ENCODE measurements at places on chromosomes 7 and 10. TPM values are rescaled to one million over a fixed set of nuclear protein-coding genes. Genes with fewer than 3 reads are reported as not detected.

GRCh38 chr10:123136221-123136805 is 543 bp downstream of the HMX3 start:
- H3K27ac ChIP-seq, result no peak overlapping the region
- peaks cover 6% of the 10 kb centered on the region for H3K36me3 ChIP-seq
- H3K4me1 ChIP-seq, result peaks cover 40% of the 10 kb centered on the region
- DNase-seq, result no peak

DNA sequence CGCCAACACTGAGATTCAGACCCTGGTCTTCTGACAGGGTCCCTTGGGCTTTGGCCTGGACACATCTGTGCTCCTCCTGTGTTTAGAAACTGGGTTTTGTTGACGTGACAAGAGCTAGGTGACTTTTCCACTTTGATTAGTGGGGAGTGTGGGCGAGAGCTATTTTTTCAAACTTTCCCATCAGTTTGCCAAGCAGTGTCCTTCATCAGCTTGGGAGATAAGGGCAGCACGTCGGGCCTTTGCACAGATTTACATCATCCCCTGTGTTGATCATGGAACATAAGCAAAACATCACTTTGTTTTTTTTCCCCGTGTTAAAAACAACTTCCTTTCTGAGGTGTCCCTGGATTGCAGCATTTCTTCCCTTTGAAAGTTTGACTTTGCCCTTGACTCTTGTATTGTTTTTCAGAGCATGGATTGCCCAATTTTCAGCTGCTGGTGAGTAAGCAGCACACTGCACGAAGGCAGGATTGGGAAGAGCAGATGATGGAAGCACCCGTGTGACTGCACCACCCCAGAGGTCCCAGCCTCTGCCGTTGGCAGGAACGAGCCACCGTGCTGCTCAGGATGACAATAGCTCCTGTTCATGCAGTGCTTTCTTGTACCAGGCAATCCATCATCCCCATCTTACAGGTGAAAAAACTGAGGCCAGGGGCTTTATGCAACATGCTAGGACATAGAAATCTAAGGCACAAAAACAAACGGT is 6.4 kb upstream of the IGFBP1 start:
- no peak overlapping the region for H3K4me3 ChIP-seq
- no peak overlapping the region for H3K27ac ChIP-seq
- peaks cover 18% of the 10 kb centered on the region for H3K27me3 ChIP-seq
- no peaks in the 10 kb centered on the region for H3K4me1 ChIP-seq
- no peak for DNase-seq
- H3K36me3 ChIP-seq, result no peaks in the 10 kb centered on the region

- no peak overlapping the region for H3K4me3 ChIP-seq
- H3K27me3 ChIP-seq, result no peaks in the 10 kb centered on the region
- H3K4me1 ChIP-seq, result peaks cover 29% of the 10 kb centered on the region
- H3K36me3 ChIP-seq, result peaks cover 38% of the 10 kb centered on the region
These were observed 8.1 kb upstream of the CUZD1 start for GRCh38 chr10:122853665-122854313.

The RBM20 gene
- total RNA-seq, result 0.03 TPM

The CUL2 gene
- 30.6 TPM for total RNA-seq

DNA sequence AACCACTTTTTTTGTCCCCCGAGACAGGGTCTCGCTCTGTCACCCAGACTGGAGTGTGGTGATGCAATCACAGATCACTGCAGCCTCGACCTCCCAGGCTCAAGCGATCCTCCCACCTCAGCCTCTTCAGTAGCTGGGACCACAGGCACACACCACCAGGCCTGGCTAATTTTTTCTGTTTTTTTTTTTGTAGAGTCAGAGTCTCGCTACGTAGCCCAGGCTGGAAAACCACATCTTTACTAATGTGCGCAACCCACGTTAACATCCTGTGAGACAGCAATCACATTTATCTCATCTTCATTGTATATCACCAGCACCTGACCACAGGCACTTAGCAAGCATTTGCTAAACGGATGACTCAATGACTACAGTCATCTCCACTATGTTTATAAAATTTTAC is 77.8 kb upstream of the ATP6V0A4 start:
- H3K36me3 ChIP-seq, result no peaks in the 10 kb centered on the region
- no peaks in the 10 kb centered on the region for H3K27me3 ChIP-seq
- H3K4me1 ChIP-seq, result peaks cover 30% of the 10 kb centered on the region

GRCh38 chr10:91690996-91691676 is 58.3 kb upstream of the PPP1R3C start:
- H3K27me3 ChIP-seq, result peaks cover 3% of the 10 kb centered on the region
- H3K4me1 ChIP-seq, result peaks cover 5% of the 10 kb centered on the region
- DNase-seq, result no peak
- H3K27ac ChIP-seq, result no peak overlapping the region
- H3K36me3 ChIP-seq, result no peaks in the 10 kb centered on the region
- H3K4me3 ChIP-seq, result no peak overlapping the region

DNA sequence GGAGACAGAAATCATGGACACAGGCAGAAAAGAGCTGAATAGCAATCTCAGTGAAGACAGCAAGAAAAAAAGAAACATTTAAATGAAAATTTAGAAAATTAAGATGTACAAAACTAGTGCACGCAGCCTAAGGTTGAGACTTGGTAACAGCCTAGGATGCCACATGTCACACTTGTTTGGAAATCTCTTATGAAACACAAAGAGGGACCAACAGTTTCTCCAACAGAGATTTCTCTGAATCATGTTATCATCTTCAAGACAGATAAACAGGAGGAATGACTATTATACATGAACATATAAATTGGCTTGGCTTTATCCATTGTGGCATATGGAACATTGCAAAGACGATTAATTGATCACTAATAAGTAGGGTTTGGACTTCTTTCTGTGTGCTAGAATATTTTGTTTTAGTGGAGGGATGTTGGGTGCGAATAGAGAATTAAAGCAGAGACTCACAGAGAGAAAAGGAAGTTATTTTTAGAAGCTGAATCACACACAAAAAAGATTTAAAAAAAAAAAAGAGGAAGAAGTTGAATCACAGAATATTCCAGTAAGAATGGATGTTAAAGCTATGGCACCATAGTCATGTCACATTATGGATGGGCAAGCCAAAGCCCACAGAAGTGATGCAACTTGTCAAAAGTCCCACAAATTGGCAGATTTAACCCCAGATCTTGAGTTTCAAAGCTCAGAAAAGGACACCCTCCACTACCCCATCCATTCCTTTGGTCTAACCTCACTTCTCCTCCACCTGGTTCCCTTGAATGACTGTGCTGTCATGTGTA is 91.6 kb downstream of the MYOF start:
- H3K27ac ChIP-seq, result no peak overlapping the region
- no peaks in the 10 kb centered on the region for H3K27me3 ChIP-seq
- peaks cover 7% of the 10 kb centered on the region for H3K36me3 ChIP-seq
- no peak overlapping the region for H3K4me3 ChIP-seq
- no peak for DNase-seq

The PNLIP gene
- not detected for total RNA-seq

DNA sequence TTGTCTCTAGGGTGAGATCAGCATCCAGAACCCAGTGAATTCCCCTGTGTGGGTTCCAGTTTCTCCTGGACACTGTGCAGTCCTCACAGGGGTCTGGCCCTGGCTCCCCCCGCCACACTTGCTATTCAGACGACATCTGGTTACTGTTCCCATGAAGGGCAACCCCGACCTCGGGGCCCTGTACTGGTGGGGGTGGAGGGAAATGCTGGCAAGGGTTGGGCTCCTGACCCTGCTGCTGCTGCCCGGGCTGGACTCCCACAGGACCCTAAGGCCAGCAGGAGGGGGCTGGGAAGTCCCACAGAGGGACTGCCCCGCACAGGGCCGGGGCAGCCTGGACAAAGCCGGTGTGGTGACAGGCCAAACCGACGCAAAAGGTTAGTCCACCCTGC is 768 bp upstream of the CPA1 start:
- H3K4me3 ChIP-seq, result no peak overlapping the region
- H3K4me1 ChIP-seq, result no peaks in the 10 kb centered on the region
- no peaks in the 10 kb centered on the region for H3K36me3 ChIP-seq
- no peak overlapping the region for H3K27ac ChIP-seq
- H3K27me3 ChIP-seq, result no peaks in the 10 kb centered on the region

The LDB3 gene
- 0.05 TPM for total RNA-seq

The ERV3-1 gene
- total RNA-seq, result 14.4 TPM

The FGFBP3 gene
- 1.3 TPM for total RNA-seq

DNA sequence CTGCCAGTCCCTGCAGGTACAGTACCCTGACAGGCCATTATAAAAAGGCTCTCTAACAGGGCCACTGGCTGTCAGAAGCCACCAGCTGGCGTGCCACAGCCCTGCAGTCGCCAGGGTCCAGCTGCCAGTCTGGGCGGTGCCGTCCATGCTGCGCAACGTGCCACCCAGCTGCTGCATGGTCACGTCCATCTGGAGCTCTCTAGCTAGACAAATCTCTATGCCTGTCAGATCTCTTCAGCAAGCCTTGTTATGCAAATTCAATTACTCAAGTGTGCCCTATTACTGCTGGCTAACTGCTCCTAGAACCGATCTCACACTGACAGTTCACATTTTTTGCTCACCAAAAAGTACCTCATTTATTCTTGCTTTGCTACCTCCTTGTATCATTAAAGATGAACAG is 75.9 kb downstream of the HIBADH start:
- no peak for DNase-seq
- H3K4me3 ChIP-seq, result no peak overlapping the region
- H3K4me1 ChIP-seq, result no peaks in the 10 kb centered on the region
- no peak overlapping the region for H3K27ac ChIP-seq
- H3K27me3 ChIP-seq, result no peaks in the 10 kb centered on the region
- H3K36me3 ChIP-seq, result no peaks in the 10 kb centered on the region

The SLC26A3 gene
- total RNA-seq, result not detected

DNA sequence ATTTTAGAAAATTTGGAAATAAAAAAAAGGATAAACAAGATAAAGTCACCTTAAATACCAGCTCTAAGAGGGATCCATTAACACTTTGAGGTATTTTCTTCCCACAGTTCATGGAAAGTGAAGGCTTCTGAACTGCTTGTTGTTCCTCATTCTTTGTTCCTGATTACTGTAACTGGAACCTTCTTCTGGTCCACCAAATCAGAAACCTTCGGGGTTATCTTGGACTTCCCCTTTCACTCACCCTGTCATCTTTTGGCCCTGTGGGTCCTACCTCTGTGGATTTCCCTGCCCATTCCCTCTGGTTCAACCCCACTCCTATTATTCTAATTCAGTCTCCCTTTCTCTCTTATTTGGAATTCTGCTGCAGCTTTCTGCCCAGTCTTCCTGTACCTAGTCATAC is 116.5 kb upstream of the PRPS1L1 start:
- no peak for DNase-seq
- H3K36me3 ChIP-seq, result no peaks in the 10 kb centered on the region
- no peak overlapping the region for H3K27ac ChIP-seq
- peaks cover 4% of the 10 kb centered on the region for H3K27me3 ChIP-seq

DNA sequence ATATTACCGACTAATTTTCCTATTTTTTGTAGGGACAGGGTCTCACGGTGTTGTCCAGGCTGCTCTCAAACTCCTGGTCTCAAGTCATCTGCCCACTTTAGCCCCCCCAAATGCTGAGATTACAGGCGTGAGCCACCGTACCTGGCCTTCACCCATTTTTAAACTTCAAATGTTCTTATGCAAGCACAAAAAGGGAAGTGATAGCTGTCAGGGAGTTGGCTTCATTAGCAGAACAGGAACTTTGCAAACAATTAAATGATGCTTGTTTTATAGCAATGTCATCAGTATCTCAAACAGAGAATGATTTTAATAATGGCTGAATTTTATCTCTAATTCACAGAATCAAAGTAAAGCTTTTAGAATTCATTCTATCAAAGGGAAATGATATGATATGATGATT is 49.8 kb upstream of the FAM171A1 start:
- H3K4me3 ChIP-seq, result no peak overlapping the region
- no peaks in the 10 kb centered on the region for H3K36me3 ChIP-seq
- DNase-seq, result no peak
- no peaks in the 10 kb centered on the region for H3K4me1 ChIP-seq

The ALDH18A1 gene
- 42.2 TPM for total RNA-seq

DNA sequence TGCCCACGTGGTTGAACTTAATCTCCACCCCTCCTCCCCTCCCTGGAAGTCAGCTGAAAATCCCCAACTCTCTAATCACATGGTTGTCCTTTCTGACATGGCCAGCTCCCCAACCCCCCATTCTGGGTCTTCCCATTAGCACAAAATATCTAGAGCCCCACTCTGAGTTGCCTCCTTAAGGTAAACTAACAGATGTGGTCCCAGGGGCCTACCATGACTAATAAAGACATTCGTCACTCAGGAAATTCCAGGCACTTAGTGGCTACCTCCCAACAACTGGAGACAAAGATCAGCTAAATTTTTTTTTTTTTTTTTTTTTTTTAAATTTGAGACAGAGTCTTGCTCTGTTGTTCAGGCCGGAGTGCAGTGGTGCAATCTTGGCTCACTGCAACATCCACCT is 21.1 kb downstream of the CCDC126 start:
- H3K27me3 ChIP-seq, result no peaks in the 10 kb centered on the region
- H3K4me3 ChIP-seq, result no peak overlapping the region
- peaks cover 37% of the 10 kb centered on the region for H3K36me3 ChIP-seq
- no peak overlapping the region for H3K27ac ChIP-seq

GRCh38 chr10:4677296-4678021 is 148.5 kb upstream of the AKR1E2 start:
- no peaks in the 10 kb centered on the region for H3K36me3 ChIP-seq
- H3K27ac ChIP-seq, result no peak overlapping the region
- peaks cover 33% of the 10 kb centered on the region for H3K27me3 ChIP-seq
- DNase-seq, result no peak
- no peak overlapping the region for H3K4me3 ChIP-seq
- no peaks in the 10 kb centered on the region for H3K4me1 ChIP-seq

DNA sequence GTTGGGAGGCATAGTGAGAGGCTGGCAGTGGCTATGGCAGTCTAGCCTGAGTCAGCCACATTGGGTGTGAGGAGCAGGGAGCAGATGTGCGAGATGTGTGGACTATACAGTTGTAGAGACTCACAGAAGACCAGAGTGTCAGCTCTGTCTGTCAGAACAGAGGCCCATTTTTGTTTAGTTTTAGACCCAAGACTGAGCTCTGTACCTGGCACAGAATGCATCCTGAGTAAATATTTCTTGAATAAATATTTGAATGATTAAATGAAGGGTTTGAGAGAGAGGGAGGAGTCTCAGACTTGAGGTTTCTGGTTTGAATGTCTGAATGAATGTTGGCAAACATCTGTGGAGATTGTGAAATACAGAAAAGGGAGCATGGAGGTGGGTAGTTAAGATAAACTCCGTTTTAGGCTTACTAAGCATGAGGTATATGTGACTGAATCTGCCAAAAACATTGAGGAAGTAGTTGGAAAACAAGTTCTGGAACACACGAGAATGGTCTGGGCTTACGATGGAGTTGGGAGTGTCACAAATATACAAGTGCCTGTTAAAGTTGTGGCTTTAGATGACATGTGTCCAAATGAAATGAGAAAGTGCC is 3.6 kb downstream of the SEC23IP start:
- H3K27ac ChIP-seq, result no peak overlapping the region
- peaks cover 59% of the 10 kb centered on the region for H3K4me1 ChIP-seq
- H3K36me3 ChIP-seq, result peaks cover 42% of the 10 kb centered on the region
- H3K4me3 ChIP-seq, result no peak overlapping the region
- no peak for DNase-seq
- no peaks in the 10 kb centered on the region for H3K27me3 ChIP-seq

Measured in activated CD4-positive, alpha-beta memory T cell treated with anti-CD3 and anti-CD28 coated beads, Interleukin-2, amount 10 ng/mL, durations not matched to agents 7 days and 5 days (primary cell).